Natural killer cell (primary cell): ENCODE measurements at places on chromosomes 3 and 15.

DNA sequence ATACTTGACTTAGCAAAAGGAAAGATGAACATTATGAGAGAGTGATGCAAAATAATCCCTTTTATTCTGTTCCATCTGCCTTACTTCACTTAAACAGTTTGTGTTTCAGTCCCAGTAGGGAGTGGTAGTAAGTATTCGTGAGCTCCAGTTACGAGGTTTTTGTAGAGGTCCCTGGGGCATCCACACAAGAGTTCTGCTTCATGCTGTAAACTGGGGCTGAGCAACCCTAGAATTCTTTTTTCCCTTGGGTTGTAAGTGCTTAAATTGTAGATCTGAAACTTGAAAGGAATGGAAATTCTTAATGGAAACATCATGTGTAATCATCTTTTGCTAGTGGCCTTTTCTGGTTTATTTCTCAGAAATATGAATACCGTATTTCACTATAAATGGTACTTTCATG lies 79.5 kb downstream of the SEMA6D start:
- DNase-seq, result no peak

- no peak for DNase-seq
Measured at GRCh38 chr15:83470887-83471286, 23.7 kb downstream of the SH3GL3 start.

DNA sequence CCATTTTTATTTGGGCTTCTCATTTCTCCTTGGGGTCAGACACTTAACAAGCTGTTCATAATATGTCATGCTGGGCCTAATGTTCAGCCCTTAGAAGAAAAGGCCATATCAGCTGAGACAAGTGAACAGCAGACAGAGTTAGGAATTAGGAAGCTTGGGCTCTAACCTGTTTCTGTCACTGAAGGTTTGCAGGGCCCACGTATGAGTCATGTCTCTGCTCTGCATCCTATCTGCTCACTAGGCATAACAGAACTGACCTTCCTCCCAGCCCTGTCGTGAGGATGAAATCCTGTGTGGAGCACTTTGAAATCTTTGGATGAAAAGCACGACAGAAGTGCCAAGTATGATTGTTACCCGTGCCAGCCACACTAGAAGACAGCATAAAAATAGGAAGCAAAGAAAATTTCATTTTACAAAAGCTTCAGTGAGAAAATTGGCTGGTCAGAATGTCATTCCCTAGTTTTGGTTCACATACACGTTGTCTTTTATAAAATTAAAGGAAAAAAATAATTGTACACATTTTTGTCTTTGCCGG lies 26.5 kb upstream of the CD47 start:
- DNase-seq, result no peak

DNA sequence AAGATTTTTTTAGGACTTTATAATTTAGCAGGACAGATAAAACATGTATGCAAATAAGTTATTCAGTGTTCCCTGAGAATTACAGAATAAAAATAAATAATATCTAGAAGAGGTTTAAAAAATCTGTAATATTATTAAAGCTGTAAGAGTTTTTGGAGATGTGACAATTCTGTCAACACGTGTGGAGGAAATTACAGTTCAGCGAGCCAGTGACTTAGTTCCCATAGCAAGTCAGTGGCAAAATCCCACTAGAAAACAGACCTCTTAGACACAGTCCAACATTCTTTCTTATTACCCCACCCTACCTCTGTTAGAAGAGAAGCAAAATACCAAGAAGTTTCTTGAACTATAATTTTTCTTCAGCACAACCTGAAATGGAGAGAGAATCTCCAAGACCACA lies 16.2 kb upstream of the DENND6A start:
- no peak for DNase-seq

- DNase-seq, result no peak
Measured at GRCh38 chr3:32848215-32848614, 30.4 kb downstream of the TRIM71 start.

DNA sequence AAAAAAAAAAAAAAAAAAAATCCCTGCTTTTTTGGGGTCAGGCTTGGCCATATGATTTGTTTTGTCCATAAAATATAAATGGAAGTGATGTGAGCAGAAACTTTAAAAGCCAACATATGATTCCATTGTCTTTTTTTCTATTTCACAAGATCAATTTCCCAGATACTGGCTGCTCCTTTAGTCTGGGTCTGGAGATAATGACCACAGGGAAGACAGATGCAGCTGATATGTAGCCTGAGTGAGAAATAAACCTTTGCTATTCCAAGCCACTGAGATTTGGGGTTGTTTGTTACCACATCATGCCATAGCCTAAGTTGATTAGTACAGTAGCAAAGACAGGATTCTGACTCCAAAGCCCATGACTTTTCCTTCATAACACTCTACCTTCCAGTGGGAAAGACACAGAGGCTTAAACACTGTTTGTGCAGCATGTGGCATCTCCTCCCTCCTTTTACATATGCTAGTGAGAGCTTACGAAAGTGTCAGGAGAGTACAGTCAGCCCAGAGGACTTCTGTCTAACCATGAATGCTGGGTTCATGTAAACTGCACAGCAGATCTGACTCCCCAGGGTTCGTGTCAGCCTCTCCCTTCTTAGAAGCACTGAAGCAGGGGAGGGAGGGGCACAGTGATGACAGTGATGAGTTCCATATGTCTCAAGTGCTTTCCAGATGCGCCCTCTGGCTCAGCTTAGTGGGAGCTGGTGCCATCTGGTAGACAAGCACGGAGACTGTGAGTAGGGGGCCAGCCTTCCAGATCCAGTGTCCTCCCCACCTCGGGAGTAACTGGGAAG lies 36.7 kb upstream of the SLC7A14 start:
- DNase-seq, result no peak

GRCh38 chr3:121871430-121871829 lies 22.8 kb upstream of the SLC15A2 start:
- DNase-seq, result no peak

- no peak for DNase-seq
Measured at GRCh38 chr15:51288143-51289065, 50.0 kb downstream of the CYP19A1 start.

- no peak for DNase-seq
Measured at GRCh38 chr15:66948294-66948693, 117.1 kb upstream of the SMAD3 start.

DNA sequence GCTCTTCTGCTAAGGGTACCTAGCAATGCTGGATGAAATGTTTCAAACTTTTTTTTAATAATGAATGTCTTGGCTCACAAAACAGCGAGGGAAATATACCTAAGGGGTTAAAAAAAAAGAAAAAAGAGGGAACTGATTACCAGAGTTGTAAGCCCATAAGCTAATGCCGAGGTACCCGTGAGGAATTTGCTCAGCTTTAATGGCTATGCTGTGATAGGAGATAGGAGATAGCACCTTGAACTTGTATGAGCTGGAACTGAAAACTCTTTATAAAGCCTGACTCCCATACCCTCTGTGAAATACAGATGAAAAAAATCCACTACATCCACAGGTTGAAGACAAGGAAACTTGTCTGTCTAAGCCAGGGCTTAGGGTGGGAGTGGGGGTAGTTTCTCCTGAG lies 13.9 kb downstream of the GRAMD1C start:
- no peak for DNase-seq

- no peak for DNase-seq
Measured at GRCh38 chr15:80822676-80823075, 43.5 kb downstream of the CEMIP start.

DNA sequence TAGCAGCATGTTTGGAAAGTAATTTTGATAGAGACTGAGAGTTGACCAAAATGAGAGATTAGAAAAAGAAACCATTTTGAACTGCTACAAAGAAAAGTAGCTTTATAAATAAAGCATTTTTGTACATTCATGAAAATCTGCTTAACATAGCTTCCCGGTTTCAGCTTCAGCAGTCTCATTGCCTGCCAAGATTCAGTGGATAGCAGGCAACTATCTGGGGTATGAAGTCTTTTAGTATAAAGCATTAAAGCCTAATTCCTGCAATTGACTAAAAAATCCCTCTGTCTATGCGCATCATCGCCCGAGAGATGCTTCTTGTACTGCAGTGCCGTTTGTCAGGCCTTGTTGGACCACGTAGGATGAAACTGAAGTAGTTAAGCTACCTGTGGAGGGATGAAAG lies 588.4 kb downstream of the NAALADL2 start:
- DNase-seq, result no peak

DNA sequence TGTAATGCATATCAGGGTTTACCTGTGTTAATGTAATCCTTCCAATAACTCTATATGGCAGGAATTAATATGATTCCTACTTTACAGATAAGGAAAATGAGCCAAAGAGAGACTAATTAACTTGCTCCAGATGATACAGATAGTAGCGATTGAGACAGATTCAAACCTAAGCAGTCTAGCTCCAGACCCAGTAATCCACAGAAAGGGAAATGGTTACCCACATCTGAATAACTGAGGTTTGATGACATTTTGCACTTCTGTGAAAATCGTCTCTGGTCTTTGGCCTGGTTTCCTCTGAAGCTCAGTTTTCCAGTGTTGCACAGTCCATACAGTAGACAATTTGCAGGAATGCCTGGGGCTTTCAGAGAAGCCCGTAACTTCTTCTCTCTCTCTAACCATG lies 177.1 kb upstream of the UMPS start:
- DNase-seq, result no peak

GRCh38 chr3:112109322-112109721 lies 23.1 kb downstream of the C3orf52 start:
- no peak for DNase-seq

- peak; percentile 69 for DNase-seq
Measured at GRCh38 chr15:68819495-68820294, 1.0 kb downstream of the ANP32A start.

DNA sequence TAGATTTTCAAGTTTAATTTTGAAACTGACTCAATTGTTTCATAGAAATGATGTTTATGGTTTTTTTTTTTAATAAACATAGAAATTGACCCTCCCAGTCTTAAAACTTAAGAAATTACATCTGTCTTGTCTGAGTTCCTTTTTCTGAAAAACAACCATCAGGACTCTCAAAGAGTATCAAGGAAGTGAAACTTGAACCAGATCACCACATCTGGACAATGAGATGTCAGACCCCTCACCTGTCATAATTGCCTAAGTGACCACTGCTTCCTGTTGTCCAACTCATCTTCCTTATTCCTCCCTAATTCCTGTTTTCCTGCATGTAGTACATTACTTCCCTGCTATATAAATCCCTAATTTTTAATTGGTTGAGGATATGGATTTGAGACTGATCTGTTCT lies 441.5 kb upstream of the ARHGEF26 start:
- no peak for DNase-seq

- DNase-seq, result no peak
Measured at GRCh38 chr3:30641416-30642251, 35.2 kb downstream of the TGFBR2 start.

DNA sequence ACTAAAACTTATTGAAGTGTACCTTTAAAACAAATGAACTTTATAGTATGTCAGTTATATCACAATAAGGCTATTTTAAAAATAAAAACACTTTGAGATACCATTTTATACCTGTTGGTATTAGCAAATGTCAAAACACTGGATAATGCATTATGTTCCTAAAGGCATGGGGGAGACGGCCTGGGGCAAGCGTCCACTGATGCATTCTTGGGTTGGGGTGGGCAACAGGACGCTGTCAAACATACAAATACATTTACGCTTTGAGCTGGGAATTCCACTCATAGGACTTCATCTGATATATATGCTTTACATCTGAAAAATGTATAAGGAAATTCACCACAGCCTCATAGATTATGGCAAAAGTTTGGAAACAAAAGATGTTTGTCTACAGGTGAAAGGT lies 7.6 kb upstream of the GATA2 start:
- no peak for DNase-seq

DNA sequence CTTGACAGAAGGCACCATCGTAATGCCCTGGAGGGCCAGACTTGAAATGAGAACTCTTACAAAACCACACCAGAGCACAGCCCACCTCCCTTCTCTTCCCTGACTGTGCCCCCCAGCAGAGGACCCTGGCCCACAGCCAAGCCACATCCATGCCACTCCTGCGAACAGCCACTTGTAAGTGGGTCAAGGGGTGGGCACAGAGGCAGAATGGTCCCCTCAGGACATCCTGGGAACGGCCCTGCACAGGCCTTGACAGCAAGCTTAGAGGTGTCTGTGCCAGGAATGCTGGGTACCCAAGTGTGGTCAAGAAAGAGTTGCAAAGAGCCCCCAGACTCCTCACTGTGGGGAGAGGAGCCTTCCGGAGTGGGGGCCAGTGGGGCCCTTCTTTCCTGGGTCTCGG lies 33.3 kb downstream of the HCN4 start:
- no peak for DNase-seq

DNA sequence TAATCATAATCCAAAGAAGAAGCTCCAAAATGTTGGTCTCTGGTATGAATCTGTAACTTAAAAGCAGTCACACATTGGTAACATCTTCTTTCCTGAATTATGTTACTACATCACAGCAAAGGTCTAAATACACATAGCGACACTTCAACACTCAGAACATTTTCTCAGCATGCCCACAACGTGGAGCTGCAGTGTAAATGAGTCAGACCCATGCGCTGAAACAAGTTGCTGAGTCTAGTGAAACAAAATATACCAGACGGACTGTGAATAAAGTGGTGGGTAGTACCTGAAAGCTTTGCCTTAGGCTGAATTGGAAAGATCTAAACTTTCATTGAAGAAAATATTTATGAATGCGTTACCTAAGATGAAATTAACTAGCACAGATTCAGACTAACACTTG lies 33.2 kb upstream of the GOLGA8B start:
- no peak for DNase-seq

DNA sequence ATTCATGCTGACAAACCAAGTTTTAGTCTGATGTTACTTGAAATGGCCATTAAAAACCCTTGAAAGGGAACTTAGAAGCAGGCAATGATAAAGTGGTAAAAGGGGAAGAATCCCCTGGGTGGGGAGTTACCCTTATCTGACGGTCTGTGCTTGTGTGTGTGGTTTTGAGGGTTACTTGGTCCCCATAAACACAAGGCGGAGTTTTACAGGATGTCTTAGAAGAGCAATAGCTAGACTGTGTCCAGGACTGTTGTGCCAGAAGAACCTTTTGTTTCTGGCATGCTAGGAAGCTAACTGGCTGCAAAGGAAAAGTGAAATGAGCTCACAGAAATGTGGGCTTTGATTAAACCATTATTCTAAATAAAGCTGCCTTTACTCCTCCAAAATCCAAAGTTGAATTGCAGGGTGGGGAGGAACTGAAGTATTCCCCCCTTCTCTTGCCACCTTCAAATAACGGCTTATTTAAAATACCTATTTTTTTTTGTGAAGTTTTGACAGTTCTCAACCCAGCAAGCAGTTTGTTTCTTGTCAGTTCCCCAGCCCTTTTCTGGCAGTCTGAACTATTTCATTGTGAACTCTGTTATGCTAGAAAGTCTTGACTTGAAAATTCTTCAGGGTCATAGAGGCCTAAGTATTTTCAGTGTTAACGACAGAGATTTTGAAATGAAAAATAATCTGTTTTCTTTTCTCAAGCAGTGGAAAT lies 443.5 kb downstream of the OTOL1 start:
- DNase-seq, result no peak

GRCh38 chr15:67779549-67780111 lies 45.7 kb upstream of the SKOR1 start:
- no peak for DNase-seq

DNA sequence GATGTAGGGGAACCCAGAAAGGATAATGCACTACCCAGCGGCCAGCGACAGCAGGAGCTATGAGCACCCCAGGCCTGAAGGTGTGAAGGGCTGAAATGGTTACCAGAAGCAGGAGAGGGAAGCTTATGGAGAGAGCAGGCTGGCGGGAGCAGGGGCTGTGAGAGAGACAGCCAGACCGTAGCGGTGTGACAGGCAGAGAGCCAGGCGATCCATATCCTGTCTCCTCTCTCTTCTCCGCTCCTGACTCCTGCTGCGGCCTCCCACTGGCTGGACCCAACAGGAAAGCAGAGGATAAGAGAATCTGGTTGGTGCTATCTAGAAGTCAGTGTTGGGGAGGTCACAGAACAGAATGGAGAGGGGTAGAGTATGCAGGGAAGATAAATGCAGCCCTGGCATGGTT lies 49.9 kb downstream of the BTD start:
- DNase-seq, result no peak

- DNase-seq, result no peak
Measured at GRCh38 chr15:81015621-81016488, 15.1 kb downstream of the TLNRD1 start.
